ENCODE measurements at places on chromosomes 5 and 9. TPM values are rescaled to one million over a fixed set of nuclear protein-coding genes. Genes with fewer than 3 reads are reported as not detected.

DNA sequence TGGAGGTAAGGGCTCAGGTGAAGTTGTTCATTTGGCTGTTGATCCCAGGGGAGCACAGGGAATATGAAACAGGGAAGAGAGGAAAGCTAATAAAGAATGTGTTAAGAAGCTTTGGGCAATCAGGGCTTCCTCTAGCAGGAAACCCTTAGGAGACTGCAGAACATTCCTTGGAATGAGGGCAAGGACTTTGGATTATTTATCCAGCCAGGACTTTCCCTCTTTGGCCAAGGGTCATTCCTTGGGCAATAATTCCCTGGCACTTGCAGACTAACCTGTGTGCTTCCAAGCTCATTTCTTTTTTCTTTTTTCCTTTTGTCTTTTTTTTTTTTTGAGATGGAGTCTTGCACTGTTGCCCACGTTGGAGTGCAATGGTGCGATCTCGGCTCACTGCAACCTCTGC, 209.2 kb upstream of the MAP3K1 start:
- DNase-seq = no peak

GRCh38 chr9:76150013-76150412, 244.2 kb downstream of the RFK start:
- no peak for DNase-seq

- peak; percentile 11 for DNase-seq
These were observed at the start of gene IL31RA for GRCh38 chr5:55850839-55851674. TSS of gene IL31RA (plus strand) at chr5:55851357. CDS start at chr5:55851571, 214 bp downstream.

DNA sequence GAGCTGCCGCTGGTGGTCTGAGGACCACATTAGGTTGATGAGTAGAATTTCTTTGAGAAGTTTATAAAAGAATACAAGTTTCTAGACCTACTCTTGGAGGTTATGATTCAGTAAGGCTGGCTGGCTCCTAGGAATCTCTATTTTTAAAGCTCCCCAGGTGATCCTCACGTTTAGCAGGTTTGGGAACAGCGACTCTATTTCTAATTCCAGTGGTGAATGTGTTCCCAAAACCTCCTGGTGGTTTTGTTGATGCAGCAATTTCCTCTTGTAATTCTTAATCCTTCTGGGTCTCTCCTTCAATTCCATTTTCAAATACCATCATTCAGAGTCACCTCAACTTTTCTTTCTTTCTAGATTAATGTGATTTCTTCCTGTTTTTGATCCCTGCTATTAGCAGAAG, 215.9 kb upstream of the RFX3 start:
- no peak for DNase-seq

GRCh38 chr9:86470326-86470725, 116.1 kb upstream of the TUT7 start:
- no peak for DNase-seq

GRCh38 chr5:69043655-69043996, 50.2 kb upstream of the SLC30A5 start:
- DNase-seq = no peak

DNA sequence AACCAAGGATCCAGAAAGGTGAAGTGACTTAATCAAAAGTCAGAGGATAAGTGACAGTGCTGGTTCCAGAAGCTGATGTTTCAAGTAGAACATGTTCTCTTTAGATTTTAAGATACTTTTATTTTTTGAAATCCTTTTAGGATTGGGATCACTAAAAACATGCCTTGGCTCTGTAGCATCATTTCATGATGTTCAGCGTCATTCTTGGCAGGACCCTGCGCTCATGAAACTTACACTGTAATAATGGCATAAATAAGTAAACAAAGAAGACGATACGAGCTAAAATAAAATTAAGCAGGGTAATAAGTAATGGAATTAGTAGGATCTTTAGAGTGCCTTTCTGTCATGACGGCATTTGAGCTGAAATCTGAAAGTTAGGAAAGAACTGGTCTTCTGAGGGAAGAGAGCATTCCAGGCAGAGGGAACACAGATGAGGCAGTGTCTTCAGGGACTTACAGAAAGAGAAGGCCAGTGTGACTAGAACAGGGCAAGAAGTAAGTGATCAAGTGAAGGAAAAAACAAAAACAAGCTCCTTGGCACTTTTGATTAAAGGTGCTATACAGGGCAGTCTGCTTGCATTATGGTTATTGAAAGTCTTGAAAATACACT, 19.9 kb downstream of the CTNNA1 start:
- no peak for DNase-seq

DNA sequence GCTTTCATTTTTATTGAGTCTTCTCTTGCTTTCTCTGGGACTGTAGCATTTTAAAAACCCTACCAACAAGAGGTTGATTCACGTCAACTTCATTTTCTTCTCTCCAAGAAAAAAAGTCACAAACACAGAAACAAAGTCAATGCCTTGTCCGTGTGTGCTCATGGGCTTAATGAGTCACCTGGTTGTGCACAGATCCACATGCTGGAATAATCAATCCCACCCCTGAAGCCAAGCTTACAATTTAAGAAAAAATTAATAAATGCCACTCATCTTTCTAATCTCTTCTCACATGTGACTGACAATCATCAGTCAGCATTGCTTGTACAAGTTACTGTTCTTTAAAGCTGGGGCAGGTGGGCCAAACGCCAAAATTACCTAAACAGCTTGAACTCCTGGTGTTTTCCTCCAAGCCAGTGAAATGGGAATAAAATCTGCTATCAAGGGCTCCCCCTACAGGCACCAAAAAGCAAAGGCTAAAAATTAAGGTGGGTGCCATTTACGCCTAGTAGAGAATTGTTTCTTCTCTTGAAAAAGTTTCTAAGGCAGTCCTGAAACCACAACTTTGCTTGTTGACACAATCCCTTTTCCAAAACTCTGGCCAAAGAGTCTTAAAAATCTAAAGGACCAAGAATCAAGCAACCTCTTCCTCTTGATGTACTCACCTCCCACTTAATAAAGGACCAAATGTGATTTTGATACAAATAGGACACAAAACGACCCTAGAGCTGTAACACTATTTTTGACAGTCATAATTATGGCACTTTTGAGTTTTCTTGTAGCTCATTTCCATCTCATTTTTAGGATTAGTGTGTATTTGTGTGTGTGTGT, 21.3 kb downstream of the TRMO start:
- peak; percentile 28 for DNase-seq

Gene TYRP1
- total RNA-seq = not detected

DNA sequence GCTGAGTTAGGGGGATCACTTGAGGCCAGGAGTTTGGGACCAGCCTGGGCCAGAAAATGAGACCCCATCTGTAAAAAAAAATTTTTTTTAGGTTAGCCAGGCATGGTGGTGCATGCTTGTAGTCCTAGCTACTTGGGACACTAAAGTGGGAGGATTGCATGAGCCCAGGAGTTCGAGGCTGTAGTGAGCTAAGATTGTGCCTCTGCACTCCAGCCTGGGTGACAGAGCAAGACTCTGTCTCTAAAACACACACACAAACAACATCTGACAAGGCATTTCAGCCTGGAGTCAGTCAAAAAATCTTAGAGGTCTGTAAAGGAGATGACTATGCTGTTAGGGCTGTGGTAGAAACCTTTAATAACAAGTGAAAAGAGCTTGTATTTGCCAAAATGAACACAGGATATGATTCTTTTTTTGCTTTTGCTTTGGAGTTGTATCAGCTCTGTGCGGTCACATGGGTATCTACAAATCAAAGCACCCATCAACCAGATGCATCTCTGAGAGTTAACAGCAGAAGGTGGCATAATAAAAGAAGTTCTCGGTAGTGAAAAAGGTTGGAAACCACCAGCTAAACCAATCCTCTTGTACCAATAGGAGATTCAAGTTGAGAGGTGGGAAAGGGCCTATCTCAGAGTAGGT, 3.6 kb upstream of the PSMD5 start:
- DNase-seq = no peak

GRCh38 chr9:127131871-127132270, 9.4 kb upstream of the ANGPTL2 start:
- DNase-seq = no peak

Gene PCDHB13
- 0.80 TPM for total RNA-seq

DNA sequence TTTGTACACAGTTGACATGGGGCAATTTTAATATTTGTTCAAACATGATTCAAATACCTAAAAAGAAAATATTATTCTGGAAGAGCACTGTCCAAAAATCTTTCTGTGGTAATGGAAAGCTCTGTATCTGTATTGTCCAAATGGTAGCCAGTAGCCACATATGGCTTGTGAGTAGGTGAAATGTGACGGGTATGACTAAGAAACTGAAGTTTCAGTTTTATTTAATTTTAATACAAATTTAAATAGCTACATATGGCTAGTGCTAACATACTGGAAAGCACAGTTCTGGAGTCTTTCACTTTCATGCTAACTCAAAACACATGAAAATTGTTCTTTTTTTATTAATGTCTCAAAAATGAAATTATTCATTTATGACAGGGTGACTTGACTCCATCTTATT, 132.6 kb downstream of the PLK2 start:
- DNase-seq = no peak

- DNase-seq = no peak
These were observed 512.2 kb downstream of the ZNF608 start for GRCh38 chr5:124234022-124234769.

GRCh38 chr5:174400461-174400860, 323.9 kb upstream of the MSX2 start:
- no peak for DNase-seq

GRCh38 chr5:1480806-1481205, 35.6 kb upstream of the SLC6A3 start:
- DNase-seq = no peak

DNA sequence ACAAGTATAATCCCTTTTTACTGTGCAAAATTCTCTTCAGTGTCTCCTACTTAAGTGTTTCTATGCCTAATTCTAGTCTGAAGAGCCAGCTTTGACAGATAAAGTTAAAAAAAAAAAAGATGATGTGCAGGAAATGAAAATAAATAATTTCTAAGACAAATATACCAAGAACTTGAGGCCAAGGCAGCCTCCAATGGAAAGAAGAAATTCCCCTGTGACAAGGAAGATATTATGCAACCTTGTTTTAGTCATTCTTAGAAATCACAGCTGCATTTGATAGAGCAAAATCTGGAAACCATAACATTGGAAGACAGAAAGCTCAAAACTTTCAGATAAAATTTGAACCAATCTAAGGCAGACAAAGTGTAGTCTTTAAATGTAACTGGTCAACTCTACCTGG, 375.9 kb upstream of the TLE4 start:
- DNase-seq = no peak

GRCh38 chr5:10320793-10321192, 13.1 kb upstream of the CMBL start:
- DNase-seq = no peak

Gene TCERG1
- 71.7 TPM for total RNA-seq

DNA sequence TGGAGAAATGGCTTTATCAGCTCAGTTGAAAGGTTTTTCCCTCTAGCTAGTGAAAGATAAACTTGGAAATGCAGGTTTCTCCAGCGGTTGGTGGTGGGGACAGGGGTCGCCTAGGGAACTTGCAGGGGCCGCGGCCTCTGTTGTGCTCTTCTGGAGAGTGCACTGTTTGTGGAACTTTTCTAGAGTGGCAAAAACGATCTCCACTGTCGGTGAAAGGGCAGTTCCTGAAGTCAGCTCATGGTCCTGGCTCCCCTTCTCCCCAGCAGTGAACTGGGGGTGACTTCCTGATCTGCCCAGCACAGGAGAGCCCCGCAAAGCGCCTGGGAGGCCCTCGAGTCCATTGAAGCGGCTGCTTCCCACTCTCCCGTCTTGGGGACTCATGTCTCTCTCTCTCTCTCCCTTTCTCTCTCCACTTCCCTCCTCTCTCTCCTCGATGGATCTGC, 3.2 kb downstream of the IRX1 start:
- no peak for DNase-seq

- DNase-seq = no peak
These were observed 32.9 kb downstream of the OCLN start for GRCh38 chr5:69525490-69525889.

Gene SLC25A2
- 0.13 TPM for total RNA-seq

GRCh38 chr5:134103397-134103796, 11.1 kb upstream of the TCF7 start:
- DNase-seq = no peak

DNA sequence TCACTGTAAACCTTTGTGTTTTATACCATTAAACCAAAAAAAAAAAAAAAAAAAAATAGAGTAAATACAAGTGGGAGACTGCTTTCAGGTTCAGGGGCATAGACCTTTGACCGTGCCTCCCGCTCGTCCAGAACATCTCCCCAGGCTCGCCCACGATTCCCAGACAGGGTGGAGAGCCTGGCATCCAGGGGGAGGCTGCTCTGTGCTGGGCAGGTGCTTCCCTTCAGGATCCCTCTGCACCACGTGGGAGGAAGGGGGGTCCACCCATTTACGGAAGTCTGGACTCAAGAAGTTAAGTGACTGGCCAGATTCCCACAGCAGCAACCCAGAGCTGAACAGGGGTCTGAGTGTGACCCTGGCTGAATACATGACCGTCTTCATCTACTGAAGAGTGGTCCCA, 125.4 kb upstream of the LMX1B start:
- DNase-seq = no peak

Gene TSSK1B
- not detected for total RNA-seq

Gene IL9
- total RNA-seq = not detected

GRCh38 chr5:168480601-168481000, 5.7 kb upstream of the RARS1 start:
- DNase-seq = no peak

Data from HepG2 (cell line).